ENCODE measurements at places on chromosomes 6 and 20.

DNA sequence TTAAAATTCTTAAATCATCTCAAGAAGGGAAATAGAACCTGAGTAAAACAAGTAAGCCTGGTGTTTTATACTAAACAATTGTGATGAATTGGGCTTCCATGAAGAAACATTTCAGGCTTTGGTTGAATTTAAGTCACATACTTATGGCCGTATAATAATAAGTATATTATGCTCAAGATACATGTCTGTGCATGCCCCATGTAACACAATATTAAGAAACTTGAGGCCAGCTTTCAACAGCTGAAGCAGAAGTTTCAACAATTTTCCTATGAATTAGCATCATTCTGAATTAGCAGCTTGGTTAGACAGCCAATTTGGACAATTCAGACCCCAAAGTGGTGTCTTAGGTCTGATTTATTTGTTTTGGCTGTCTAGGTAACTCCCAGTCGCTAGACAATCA is 243.7 kb downstream of the MYLK4 start:
- DNase-seq, result no peak

DNA sequence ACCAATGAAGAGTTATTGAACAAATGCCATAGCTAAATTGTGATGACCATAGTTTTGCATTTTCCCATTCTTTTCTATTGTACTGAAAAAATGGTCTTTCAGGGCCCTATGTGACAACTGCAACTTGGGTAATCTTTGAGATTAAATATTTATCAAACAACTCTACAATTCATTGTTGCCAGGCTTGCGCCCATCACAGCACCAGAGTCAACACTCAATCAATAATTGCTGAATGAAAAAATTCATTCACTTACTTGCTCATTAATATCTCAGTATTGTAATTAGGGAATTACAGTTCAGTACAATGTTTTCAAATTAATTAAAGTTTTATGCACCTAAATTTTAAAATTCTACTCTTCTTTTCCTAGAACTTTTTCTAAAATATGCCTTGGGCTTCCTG is 7.7 kb upstream of the RALGAPA2 start:
- no peak for DNase-seq

- no peak for DNase-seq
Observed at GRCh38 chr6:14771016-14771415, 474.9 kb upstream of the JARID2 start.

DNA sequence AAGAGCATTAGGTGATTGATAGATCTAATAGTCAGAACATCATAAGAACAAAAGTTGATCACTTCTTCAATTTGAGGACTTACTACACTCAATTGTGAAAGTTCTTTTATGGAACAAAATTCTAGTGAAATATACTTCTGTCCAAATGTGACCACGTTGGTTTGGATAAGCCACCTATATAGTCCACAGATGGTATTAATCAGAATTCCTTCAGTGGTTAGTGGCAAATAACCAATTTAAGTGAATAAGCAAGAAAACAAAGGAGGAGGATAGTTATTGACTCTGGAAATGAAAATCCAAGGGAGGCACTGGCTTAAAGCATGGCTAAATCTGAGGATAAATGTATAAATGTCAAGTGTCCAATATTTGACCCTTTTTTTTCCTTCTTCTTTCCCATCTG is 268.5 kb upstream of the MARCKS start:
- DNase-seq, result no peak

- DNase-seq, result no peak
Observed at GRCh38 chr6:25788305-25788922, 33.9 kb downstream of the SLC17A4 start.

DNA sequence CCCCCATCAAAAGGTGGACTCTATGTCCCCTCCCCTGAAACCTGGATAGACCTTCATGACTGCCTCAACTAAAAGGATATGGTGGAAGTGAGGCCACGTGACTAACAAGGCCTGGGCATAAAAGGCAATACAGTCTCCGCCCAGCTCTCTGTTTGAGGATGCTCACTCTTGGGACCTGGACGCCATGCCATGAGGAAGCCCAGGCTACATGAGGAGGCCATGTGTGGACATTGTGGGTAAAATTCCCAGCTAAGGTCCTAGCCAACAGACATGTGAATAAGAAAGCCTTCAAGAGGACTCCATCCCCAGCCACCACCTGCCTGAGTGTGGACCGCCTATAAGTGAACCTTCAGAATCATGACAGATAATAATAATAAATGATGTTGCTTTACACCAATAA is 7.2 kb upstream of the ZNF334 start:
- no peak for DNase-seq

DNA sequence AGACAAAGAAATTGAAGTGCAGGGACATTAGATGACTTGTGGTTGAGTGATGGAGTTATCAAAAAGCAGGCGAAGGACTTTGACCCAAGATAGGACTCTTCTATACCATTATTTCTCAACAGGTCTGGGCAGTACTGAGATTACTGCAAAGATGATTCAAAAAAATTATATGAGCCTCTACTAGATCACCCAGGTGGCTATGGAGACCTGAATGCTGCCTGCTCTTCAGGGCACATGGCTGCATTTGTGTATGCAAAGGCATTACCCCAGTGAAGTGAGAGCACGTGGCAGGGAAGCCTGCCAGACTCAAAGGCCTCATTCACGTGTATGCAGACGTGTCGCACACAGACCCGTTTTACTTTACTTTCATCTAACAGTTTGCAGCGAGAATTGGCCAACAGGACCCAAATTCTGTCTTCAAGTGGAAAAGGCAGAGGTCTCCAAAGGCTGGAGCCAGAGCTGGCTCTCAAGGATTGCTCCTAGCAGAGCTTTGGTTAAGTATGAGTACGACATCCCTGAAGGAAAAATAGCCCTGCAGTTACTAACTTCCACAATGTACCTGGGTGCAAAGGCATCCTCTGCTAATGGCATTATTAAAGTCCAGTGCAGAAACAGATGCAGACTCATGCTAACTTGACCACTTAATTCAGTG is 113.8 kb upstream of the ARMC2 start:
- DNase-seq, result no peak

DNA sequence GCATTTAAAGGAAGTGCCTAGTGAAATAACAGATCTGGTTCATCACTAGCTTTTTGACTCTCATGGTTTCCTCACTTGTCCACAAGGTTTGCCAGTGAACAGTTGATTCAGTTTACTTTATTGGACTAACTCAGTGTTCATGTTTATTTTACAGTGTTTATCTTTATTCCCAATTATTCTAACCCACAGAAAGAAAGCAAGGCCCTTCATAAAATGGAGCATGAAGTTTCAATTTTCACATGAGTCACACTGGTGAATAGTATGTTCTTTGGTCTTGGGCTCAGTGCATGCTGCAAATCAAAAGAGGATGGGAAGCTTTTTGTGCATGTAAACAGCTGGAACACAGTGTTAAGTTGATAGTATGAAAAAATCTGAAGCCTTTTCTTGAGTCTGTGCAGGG is 217.6 kb upstream of the HDDC2 start:
- DNase-seq, result no peak

- no peak for DNase-seq
Observed at GRCh38 chr6:130518588-130518987, 152.8 kb downstream of the TMEM200A start.

DNA sequence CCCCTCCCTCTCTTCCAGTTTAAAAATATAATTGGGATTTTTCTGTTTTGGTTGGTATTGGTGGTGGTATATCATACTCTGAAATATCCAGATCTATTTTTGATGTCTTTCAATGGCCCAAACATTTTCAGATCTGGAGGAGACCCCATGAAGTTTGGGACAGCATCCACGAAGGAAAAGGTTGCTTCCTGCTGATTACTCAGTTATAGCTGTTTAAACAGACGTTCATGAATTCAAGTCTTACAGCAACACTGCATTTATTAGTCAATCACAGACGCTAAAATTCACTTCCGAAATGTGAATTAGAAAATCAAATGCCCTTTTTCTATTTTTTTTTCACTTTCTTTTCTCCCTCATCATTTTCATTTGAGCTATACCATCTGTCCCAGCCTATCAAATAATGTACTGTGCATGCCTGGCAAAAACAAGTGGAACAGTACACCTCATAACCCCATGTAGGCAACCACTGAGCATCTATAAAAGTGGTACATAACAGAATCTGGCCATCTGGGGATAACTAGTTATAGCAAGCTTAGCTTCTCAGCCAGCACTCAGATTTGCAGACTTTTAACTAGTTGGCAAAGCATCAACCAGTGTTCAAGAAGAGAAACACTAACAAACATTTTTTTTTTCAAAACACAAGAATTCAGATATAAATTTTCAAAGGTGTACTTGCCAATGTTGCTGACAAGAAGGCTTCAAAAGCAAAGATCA is 124.5 kb downstream of the HIVEP2 start:
- no peak for DNase-seq

DNA sequence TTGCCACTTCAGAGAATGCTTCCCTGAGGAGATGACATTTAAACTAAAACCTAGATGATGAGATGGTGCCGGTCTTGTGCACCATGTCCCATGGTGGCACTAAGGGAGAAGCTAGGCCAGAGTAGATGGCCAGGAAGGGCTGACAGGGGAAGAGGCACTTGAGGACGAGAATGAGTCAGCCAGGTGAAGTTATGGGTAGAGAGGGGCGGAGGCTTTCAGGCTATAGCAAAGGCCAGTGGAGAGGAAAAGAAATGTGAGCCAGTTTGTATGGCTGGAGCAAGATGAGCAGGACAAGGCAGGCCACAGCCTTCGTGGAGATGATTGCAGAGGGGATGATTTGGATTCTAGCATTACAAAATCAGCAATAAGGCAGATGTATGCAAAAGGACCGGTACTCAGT is 44.7 kb upstream of the ADGRF4 start:
- DNase-seq, result no peak

- DNase-seq, result no peak
Observed at GRCh38 chr6:104896914-104897313, 37.2 kb upstream of the HACE1 start.

DNA sequence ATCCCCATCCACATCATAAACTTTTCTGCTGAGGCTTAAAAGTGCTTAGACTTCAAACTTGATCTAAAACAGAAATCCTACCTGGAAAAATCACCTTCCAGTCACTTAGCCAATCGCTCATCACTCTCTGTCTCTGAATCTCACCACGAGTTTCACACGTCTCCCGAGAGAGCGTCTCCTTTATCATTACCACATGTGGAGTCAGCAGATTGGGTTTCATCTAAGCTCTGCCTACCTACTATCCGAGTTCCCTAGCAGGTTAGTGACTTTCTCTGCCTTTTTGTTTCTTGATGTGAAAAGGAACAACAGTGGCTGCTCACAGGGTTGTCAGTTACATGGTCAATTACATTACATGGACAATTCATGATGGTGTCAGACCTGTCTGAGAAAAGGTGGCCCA is 286.2 kb downstream of the ESR1 start:
- no peak for DNase-seq

DNA sequence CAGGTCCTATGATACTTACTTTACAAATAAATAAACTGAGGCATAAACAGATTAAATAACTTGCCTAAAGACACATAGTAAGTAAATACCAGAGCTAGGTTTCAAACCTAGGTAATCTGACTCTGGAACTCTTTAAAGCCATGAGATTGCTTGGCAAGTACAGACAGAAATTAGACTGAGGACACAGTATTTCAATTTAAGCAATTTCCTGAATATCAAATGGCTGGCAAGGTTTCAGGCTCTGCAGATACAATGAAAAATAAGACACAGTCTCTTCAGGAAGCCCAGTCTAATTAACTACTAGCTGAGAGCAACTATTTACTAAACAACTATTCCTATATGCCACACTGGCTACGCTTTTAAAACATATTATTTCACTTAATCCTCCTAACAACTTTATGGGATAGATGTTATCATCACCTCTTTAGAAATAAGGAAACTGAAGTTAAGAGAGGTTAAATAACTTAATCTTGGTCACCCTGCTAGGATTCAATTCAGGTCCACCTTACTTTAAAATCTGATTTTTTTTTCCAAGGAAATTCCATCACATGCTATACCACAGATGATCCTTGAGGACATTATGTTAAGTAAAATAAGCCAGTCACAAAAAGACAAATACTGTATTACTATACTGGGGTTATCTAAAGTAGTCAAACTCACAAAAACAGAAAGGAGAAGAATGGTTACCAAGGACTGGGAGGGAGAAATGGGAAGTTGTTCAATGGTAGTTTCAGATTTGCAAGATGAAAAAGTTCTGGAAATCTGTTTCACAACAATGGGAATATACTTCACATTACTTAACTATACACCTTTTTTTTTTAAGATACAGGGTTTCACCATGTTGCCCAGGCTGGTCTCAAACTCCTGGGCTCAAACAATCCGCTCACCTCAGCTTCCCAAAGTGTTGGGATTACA is 4.1 kb downstream of the TRPC4AP start:
- no peak for DNase-seq

DNA sequence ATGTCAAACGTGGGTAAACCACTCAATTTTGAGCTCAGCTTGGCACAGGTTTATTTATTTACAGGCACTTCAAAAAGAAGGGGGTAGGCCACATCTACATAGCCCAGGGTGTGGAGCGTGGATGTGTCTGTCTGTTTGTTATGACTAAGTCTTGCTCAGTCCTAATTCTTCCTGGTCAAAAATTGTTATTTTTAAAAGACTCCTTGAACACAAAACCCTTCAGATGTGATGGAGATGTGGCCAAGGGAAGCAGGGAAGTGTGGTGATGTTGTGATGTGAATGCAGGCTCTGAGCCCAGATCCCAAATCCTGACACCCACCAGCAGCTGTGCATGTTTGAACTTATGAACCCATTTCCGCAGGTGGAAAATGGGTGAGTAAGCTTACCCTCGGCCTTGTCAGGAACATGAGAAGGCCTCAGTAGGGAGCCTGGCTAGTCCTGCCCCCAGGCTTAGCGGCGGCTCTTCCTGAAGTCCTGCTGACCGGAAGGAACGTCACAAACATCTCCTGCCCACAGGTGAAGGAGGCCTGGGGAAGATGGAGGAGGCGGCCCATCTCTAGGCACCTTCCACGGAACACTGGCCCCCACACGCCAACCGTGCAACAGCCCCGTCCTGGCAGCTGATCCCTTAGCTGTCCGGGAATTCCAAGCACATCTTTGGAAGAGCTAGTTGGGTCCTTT is 119.7 kb downstream of the MYLK4 start:
- no peak for DNase-seq

- no peak for DNase-seq
Observed at GRCh38 chr6:138245751-138246150, 27.5 kb upstream of the PBOV1 start.

- no peak for DNase-seq
Observed at GRCh38 chr6:87071683-87072082, 23.2 kb downstream of the CGA start.

DNA sequence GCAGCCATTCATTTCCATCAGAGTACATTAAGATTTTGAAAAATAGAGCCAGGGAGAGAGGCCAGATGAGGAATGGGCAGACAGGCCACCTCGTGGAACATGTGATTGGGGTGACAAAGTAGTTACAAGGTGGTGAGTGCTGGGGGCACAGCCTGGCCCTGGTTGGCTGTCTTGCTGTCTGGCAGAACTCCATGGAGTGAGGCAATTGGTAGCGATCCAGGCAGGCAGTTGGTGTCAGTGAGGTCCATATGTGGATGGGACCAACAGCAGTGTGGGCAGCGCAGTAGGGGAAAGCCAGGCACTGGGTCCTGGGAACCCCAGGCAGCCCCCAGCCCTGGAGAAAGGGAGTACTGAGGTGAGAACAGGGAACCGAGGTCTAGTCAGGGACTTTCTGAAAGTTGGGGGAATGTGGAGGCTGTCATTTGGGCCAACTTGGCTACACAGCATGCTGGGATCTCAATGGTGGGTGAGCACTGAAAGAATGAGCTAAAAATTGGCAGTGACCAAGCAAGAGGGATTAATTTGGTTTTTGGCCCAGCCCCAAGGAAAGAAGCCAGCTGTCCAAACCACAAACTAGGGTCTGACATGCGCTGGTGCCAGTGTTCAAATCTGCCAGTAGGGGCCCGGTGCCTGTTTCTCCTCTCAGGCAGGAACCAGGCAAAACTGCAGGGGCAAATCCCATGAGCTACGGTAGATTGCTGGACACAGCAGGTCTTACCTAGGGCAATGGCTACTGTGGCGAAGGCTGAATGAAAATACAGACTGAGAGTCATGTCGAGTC is 61.4 kb upstream of the E2F3 start:
- DNase-seq, result no peak

Measured in hindlimb muscle (tissue), 1 donor.